Osteocyte (in vitro differentiated cells): ENCODE measurements at places on chromosomes 1 and 21. TPM values are rescaled to one million over a fixed set of nuclear protein-coding genes. Genes with fewer than 3 reads are reported as not detected.

Gene PIGM
- 7.6 and 7.7 TPM in 2 replicates for total RNA-seq

Gene LDLRAD2
- not detected in 2 replicates for total RNA-seq

Gene ADORA1
- 0.21 and 0.26 TPM in 2 replicates for total RNA-seq

Gene GREM2
- total RNA-seq: not detected in 2 replicates

Gene TSSK3
- total RNA-seq: 3.5 and 4.4 TPM in 2 replicates

Gene TLCD4
- total RNA-seq: 0.43 and 0.57 TPM in 2 replicates

Gene GSTM1
- 6.4 and 7.8 TPM in 2 replicates for total RNA-seq

Gene PCBP3
- 7.6 and 9.0 TPM in 2 replicates for total RNA-seq

Gene BATF3
- 0.56 and 0.71 TPM in 2 replicates for total RNA-seq

Gene IQGAP3
- total RNA-seq: 8.6 and 9.8 TPM in 2 replicates

Gene ASCL5
- not detected in 2 replicates for total RNA-seq

Gene GCSAML
- not detected in 2 replicates for total RNA-seq

Gene ATP1A2
- 8.2 and 8.5 TPM in 2 replicates for total RNA-seq

Gene MEGF6
- 255 and 262 TPM in 2 replicates for total RNA-seq

Gene FCRLB
- total RNA-seq: 0.27 TPM in 1 of 2 replicates, not detected in the other

Gene CCDC185
- not detected in 2 replicates for total RNA-seq

Gene HTR1D
- total RNA-seq: 1.2 and 1.6 TPM in 2 replicates

Gene OR10J1
- total RNA-seq: not detected in 2 replicates

Gene L1TD1
- total RNA-seq: not detected in 2 replicates

Gene LYPD8
- not detected in 2 replicates for total RNA-seq

Gene PALMD
- 7.0 and 8.6 TPM in 2 replicates for total RNA-seq

Gene GPR157
- total RNA-seq: 0.76 and 4.1 TPM in 2 replicates

Gene S100B
- total RNA-seq: not detected in 2 replicates

Gene FALEC
- not detected in 2 replicates for total RNA-seq

Gene PTGFR
- 2.5 and 3.0 TPM in 2 replicates for total RNA-seq

Gene PFKFB2
- 15.8 TPM in 2 replicates for total RNA-seq

Gene KCNA3
- total RNA-seq: not detected in 2 replicates

Gene DNM3
- 3.4 and 3.7 TPM in 2 replicates for total RNA-seq

Gene S100A3
- 5.7 and 7.5 TPM in 2 replicates for total RNA-seq

Gene DNAJB4
- 89.2 and 95.8 TPM in 2 replicates for total RNA-seq

Gene SLFNL1
- total RNA-seq: 0.29 and 0.30 TPM in 2 replicates

Gene PPM1J
- 0.67 and 1.1 TPM in 2 replicates for total RNA-seq

Gene MTARC2
- 25.6 and 27.9 TPM in 2 replicates for total RNA-seq

Gene FMN2
- 8.6 and 9.3 TPM in 2 replicates for total RNA-seq

Gene CFAP107
- total RNA-seq: not detected in 2 replicates

Gene RIPPLY3
- total RNA-seq: 0.21 and 0.27 TPM in 2 replicates
